Ammon's horn (tissue), 1 donor: ENCODE measurements at places on chromosomes 4 and X.

GRCh38 chr4:185738038-185738552 lies 73.9 kb downstream of the SORBS2 start:
- DNase-seq = no peak

- DNase-seq = no peak
Observed at GRCh38 chrX:46716796-46717195, 42.1 kb downstream of the SLC9A7 start.

DNA sequence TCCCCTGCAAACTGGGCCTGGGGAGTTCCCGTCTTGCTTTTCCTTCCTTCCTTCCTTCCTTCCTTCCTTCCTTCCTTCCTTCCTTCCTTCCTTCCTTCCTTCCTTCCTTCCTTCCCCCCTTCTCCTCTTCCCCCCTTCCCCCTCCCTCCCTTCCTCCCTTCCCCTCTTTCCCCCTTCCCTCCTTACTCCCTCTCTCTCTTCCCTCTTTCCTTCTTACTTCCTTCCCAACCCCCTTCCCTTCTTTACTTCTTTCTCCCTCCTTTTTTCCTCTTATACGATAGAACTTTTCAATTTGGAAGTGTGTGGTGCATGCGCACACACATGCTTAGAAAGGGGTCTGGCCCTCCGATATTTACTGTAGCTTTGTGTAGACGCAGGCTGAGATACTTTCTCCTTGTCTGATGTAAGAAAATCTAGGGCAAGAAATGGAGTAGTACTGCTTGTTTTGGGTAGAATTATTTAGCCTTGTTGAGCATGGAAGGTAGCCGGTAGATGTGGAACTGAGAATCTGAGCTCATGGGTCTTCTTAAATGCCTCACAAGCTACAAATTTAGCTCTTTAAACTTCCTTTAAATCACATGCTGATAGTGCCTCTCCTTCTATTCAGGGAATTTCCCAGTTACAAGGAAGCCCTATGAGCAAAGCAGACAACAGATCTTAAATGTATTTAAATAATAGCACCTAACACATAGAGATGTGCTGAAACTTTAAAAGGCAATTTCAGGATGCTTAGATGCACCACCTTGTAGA lies 189.6 kb downstream of the GPAT3 start:
- DNase-seq = peak; percentile 3

DNA sequence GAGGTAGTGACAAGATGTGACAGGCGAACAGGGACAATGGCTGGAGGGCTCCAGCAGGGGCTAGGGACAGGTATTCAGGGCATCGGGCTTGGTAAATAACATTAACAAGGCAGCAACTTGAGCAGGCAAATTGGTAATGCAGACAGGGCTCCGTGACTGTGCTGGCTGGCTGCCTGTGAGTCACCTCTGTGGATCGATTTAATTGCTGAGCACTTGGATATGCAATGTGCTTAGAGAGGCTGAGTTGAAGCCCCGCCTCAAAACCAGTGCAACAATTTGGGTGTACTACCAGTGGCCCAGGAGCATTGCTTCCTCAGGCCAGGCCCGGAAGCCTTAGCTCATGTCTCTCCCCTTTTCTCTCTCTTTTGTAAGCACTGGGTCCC lies 19.5 kb downstream of the CNGA2 start:
- DNase-seq = no peak

GRCh38 chrX:123361371-123361770 lies 177.3 kb downstream of the GRIA3 start:
- no peak for DNase-seq

DNA sequence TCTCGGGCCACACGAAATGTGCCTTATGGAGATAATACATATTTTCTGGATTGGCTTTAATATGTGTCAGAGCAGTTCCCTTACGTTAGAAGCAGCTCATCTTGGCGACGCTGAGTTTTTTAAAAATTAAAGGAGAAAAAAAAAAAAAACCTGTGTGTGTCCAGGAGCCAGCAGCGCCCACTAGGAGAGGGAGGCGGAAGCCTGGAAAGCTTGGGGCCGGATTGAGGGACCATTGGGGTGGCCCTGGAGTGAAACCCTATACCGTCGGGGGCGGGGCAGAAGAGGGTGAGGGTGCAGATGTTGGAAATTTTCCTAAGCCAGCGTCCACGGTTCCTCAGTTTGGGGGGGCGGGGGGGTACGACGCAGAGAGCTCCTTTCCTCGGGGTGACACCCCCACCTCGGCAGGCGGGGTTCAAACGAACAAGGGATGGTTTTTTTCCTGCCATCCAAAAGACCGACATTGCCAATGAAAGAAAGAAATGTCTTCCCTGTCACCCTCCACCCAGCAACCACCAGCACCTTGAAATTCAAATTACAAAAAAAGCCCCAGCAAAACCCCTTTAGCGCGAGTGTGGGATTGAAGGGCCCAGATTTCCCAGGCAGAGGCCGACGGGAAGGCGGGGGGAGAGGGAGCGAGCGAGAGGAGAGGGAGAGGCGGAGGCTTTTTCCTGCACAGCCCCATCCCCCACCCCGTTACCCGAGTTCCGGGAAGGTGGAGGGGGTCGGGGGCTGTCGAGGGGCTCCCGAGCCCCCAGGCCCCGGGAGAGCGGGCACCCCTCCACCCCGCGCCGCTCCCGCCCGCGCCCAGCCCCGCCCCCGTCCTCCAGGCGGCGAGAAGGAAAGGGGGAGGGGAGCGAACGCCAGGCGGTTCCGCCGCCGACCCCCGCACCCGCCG lies 859 bp downstream of the SMARCA1 start:
- DNase-seq = peak; percentile 47

DNA sequence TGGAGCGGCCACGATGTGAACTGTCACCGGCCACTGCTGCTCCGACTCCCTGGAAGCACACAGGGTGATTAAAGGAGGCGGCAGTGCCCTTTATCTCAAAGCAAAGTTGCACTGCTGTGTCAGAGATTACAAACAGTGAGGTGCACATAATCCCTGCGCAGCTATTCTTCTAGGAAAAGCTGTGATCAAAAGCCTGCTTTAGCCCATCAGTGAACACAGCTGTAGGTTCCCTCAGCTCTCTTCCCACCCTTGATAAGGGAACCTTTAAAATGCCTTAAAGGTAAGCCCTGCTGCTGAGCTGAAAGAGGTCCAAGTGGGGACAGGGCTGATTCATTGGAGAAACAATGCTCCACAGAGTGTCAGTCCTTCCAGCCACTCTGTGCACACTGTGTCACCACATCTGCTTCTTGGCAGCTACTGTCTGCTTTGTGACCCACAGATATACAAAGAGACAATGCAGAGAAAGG lies 127.6 kb downstream of the EIF4E start:
- DNase-seq = peak; percentile 78

GRCh38 chr4:163833669-163834068 lies 339.2 kb downstream of the TMA16 start:
- DNase-seq = peak; percentile 8

DNA sequence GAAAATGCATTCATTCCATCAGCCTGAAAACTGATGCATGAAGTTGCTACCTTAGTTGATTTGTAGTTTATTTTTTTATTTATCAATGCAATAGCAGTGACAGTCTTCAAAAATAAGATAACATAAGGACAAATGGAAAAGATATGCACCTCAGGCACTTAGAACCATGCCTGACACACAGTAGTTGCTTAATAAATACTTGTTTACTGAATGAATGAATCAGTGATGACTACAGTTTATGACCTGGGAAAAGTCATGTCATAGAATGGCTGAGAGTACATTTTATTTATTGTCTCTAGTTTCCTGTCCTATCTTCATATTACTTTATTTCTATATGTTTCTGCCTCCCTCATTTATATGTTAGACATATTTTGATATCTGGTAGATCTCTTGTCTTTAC lies 171.8 kb downstream of the TLL1 start:
- no peak for DNase-seq

GRCh38 chr4:95044324-95044837 lies 286.6 kb downstream of the BMPR1B start:
- DNase-seq = peak; percentile 76

DNA sequence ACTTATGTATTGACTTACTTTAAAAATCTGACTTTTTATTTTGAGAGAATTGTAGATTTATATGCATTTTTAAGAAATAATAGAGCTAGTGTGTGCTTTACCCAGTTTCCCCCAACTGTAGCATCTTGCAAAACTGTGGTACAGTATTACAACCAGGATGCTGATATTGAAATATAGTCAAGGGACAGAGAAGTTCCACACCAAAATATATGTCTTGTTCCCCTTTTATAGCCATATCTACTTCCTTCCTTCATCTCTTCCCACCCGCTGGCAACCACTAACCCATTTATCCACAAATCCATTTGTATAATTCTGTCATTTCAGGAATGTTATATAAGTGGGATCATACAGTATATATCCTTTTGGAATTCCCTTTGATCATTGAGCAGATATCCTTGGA lies 16.8 kb downstream of the KDM6A start:
- no peak for DNase-seq

DNA sequence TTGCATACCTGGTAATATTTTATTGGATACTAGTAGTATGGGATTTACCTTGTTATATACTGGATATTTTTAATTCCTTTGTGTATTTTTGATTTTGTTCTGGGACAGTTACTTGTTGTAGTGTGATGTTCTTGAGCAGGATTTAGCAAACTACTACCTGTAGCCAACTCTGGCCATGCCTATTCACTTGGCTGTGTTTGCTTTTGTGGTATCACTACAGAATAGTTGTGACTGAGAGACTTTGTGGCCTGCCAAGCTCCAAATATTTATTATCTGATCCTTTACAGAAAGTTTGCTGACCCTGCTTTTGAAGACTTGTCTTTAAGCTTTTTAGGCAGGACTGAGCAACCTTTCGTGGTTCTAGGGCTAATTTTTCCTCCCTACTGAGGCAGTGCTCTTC lies 17.8 kb downstream of the ZCCHC4 start:
- no peak for DNase-seq

GRCh38 chr4:36551697-36552214 lies 270.3 kb downstream of the DTHD1 start:
- no peak for DNase-seq

DNA sequence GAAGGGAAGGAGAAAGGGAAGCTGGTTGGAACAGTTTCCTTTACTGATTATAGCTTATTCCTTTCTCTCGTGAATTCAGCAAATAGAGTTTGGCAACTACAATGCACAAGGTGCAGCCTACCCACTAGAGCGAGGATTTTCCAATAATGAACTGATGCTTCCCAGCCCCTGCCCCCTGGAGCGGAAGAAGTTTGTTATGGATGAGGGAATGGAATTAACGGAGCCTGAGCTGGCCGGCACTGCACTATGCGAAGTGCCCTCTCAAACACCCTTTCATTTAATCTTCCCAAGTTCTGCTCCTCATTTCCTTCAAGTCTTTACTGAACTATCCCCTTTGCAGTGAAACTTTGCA lies 42.5 kb upstream of the CBR4 start:
- DNase-seq = no peak

- no peak for DNase-seq
Observed at GRCh38 chr4:36211084-36211483, 33.2 kb downstream of the ARAP2 start.

GRCh38 chr4:163353054-163353453 lies 9.4 kb downstream of the NPY5R start:
- DNase-seq = no peak

GRCh38 chrX:78945186-78945912 lies at the start of gene P2RY10:
TSS of gene P2RY10 (plus strand) at chrX:78945391. CDS start at chrX:78960521, 15,130 bp downstream.
- no peak for DNase-seq

DNA sequence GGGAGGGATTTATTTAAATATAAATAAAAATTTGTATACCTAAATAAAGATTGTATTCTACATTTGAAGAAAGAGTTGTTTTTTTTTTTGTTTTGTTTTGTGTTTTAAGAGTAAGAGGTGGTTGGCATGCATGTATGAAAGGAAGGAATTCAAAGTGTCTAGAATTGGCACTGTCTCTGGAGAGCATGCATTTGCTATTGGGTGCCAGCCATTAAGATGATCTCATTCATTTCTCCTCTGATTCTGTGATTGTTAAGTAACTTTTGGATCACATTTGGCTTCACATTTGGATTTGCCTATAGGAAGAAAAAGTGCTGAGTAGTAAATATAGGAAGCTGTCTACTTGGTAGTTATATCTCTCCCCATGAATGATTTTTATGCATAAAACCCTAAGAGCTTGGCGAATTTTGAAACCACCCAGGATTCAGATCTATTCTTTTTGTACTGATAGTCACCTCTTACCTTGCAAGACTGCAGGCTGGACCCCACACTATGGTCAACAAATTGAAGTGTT lies 7.8 kb upstream of the BOD1L1 start:
- peak; percentile 24 for DNase-seq

- DNase-seq = peak; percentile 69
Observed at GRCh38 chr4:8026453-8026852, 86.8 kb upstream of the AFAP1 start.

DNA sequence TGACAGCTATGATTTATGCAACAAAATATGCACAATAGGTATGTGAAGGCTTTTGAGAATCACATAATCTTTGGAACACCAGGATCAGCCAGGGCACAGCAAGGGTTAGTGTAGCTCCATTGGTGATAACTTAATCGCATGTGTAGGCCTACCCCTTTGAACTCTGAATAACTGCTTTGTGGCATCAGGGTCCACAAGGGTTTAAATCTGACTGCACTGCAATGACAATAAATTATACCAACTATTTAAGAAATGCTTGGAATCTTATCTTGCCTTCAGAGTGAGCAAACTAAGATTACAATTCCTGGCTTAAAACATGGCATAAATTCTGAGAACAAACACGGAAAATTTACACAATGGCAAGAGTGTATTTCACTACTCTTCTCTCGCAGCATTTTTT lies 245.8 kb downstream of the FBXO8 start:
- no peak for DNase-seq

GRCh38 chrX:96440941-96441340 lies 243.7 kb upstream of the DIAPH2 start:
- DNase-seq = no peak

GRCh38 chr4:103400405-103400804 lies 202.3 kb upstream of the CENPE start:
- DNase-seq = no peak

GRCh38 chrX:20060961-20061748 lies 55.6 kb downstream of the MAP7D2 start:
- no peak for DNase-seq

DNA sequence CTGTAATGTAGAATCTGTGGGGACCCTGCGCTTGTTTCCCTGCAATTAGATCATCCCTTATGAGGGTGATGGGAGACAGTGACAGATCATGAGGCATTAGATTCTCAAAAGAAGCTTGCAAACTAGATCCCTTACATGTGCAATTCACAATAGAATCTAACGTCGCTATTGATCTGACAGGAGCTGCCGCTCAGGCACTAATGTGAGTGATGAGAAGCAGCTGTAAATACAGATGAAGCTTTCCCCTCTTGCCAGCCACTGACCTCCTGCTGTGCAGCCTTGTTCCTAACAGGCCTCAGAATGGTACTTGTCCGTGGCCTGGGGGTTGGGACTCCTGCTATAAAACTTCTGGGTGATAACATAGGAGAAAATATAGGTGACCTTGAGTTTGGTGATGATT lies 1076.8 kb downstream of the PDHA2 start:
- no peak for DNase-seq
